Stimulated activated CD8-positive, alpha-beta memory T cell treated with anti-CD3 and anti-CD28 coated beads, Interleukin-4, amount 100 ng/mL, for 1 hour (primary cell): ENCODE measurements at places on chromosomes 6 and 20.

GRCh38 chr20:47252879-47253307, 103.6 kb downstream of the ZMYND8 start:
- no peak for DNase-seq

GRCh38 chr6:12608016-12608860, 108.3 kb upstream of the PHACTR1 start:
- DNase-seq: no peak

DNA sequence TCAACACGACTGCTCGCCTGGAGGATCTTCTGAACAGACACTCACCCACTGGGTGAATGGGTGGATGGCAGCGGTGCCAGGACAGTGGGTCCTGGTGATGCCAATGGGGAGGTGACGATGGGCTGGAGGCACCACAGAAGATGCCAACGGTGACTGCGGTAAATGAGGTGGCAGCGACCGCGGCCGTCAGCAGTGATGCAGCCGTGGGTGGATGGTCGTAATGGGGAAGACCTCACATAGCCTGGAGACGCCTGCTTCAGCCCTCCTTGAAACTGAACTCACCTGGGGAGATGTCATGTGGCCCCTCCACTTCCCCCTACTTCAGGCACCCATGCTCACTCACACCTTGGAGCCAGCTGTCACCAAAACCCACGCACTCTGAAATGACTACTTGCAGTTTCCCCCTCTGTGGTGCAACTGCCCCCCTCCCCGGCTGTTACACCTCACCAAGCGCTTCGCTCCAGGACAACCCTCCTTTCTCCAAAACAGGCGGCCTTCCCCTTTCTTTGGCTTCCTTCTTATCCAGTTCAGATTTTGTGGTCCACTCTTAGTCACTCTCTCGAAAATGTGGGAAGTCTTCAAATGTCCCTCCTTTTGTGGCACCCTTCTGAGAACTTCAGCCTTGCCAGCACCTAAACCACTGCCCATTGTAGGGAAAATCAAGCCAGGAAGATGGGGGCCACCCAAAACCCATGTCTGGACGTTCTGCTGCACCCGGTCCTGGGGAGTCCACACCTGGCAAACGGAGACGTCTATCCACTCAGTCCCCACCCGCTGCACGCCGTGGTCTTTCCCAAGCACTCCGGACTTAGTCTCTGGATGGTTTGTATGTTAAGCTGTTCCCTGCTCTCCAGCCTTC, 10.4 kb upstream of the ABHD16B start:
- DNase-seq: no peak

GRCh38 chr6:77502981-77503380, 39.7 kb upstream of the HTR1B start:
- DNase-seq: no peak

GRCh38 chr6:163384510-163384909, 30.0 kb upstream of the QKI start:
- no peak for DNase-seq

DNA sequence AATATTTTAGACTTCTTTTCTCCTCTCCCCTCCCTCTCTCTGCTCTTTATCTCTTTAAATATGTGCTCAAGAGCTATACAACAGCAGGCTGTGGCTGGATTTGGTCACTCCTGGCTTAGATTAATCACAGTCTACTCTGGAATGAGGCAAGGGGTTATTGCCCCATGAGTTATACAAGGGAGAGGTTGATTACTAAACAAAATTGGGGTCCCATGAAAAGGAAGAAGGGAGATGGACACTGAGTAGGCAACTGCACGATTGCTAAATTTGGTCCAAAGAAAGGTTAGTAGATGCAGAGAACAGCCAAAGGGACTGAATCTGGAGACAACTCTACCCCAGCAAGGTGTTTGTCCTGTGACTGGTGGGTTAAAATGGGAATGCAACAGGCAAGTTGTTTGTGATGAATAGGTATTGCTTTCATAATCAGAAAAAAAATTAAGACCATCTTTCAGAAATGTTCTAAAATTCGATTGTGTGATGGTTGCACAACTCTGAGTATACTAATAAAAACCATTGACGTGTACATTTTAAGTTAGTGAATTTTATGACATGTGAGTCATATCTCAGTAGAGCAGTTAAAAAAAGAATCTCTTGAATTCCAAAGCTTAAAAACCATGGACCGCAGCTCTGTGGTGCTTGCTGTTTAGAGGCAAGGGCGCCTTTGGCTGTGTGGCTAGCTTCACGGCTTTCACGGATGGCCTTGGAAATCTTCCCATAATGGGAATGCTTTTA, 57.1 kb downstream of the KIZ start:
- no peak for DNase-seq

- no peak for DNase-seq
Observed at GRCh38 chr20:14117768-14118167, 122.5 kb downstream of the MACROD2 start.

DNA sequence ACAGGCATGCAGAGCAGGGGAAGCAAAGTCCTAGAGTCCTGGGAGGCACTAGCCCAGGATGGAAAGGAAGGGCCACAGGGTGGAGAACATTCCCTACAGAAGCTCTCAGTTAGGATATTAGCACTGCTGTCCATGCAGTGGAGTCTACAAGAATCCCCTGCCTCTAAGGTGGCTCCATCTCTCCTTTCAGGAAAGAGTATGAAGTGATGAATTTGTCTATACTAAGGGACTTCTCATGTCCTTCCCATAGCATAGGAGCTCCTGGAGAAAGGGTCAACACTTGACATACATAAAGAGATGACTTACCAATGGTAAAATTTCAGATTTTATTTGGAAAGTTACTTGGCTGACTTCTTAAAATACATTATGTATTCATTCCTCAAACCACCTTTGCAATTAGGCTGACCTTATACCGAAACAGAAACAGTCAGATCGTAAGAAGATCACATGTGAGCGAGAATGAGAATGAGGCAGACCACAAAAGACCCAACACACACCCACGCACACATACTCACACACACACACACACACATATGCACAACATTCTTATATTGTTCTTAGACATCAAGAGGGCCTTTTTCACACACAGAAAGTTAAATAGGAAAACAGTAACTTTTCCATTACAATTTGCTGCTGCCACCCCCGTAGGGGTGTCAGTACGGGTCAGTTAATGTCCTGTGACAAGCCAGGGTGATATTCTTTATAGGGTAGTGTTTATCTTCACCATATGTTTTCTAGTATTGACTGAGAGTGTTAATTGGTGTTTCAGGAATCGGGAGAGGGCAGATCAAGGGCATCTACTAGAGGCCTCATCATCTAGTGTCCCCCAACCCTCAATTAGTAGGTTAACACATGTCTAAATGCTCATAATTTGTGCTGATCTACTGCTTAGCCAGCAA, 159.4 kb downstream of the FAXC start:
- no peak for DNase-seq

GRCh38 chr20:50151034-50151743, 2.3 kb downstream of the PEDS1 start:
- no peak for DNase-seq
